ENCODE measurements at places on chromosomes 2 and 18.

- no peaks in the 10 kb centered on the region for H3K27me3 ChIP-seq
- no peak for DNase-seq
- H3K4me1 ChIP-seq: peaks cover 1% of the 10 kb centered on the region
- H3K27ac ChIP-seq: no peak overlapping the region
- H3K36me3 ChIP-seq: peaks cover 52% of the 10 kb centered on the region
Measured at GRCh38 chr2:230878599-230879188, 14.0 kb downstream of the ITM2C start.

- H3K27me3 ChIP-seq: no peaks in the 10 kb centered on the region
- H3K27ac ChIP-seq: no peak overlapping the region
- no peak overlapping the region for H3K4me3 ChIP-seq
- H3K4me1 ChIP-seq: peaks cover 4% of the 10 kb centered on the region
- no peak for DNase-seq
Measured at GRCh38 chr2:3490191-3491170, 28.9 kb downstream of the ADI1 start.

DNA sequence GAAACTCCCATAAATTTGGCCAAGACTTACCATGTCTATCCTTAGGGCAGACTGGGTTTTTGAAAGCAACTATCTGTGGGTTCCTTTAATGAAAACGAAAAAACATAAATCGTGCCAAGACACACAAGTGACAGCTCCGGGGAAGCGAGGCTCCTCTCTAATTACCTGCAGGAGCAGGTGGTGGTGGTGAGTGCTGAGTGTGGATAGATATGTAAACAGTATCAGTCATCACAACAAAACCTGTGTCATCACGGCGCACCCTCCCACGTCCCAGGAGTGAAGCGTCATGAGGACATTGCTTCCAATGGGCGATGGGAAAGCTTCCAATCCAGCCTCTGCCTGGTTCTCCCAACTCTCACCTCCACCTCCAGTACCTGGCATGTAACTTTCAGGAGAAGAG, 31.3 kb downstream of the ACKR3 start:
- no peak overlapping the region for H3K4me3 ChIP-seq
- no peak for DNase-seq
- H3K27ac ChIP-seq: no peak overlapping the region
- H3K27me3 ChIP-seq: no peaks in the 10 kb centered on the region
- no peaks in the 10 kb centered on the region for H3K4me1 ChIP-seq

GRCh38 chr2:26852405-26853306, 4.7 kb downstream of the DPYSL5 start:
- DNase-seq: no peak
- no peaks in the 10 kb centered on the region for H3K4me1 ChIP-seq
- no peak overlapping the region for H3K4me3 ChIP-seq
- no peak overlapping the region for H3K27ac ChIP-seq
- H3K27me3 ChIP-seq: peaks cover 32% of the 10 kb centered on the region

DNA sequence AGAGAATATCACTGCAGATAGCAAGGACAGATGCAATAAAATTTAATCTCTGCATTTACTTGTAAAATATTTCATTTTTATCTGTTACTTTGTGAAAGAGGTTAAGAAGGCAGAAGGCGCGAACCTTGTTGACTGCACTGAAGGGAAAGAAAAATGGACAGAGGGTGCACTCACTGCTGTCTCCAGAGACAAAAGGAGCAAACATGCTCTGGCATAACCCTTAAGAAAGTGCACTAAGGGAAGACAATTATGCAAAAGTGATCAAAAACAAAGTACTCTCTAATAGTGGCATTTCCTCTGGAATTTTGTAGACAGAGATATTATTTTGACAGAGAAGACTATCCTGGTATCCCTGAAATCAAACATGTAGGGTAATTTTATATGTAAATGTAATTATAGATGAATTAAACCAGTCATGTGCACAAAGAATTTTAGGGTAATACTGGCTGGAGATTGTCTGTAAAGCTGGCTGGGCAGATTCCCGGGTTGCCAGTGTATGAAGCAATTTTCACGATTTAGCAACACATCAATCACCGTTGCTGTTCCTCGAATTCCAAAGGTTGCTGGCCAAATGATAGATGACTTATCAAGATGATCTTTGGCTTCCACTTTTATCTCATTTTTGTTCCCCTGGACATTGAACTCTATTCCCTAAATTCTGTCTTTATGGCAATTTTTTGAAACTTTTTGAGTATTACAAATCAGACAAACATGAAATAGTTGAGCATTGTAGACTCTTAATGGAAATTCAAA, 1176.9 kb downstream of the SUCLG1 start:
- no peak overlapping the region for H3K27ac ChIP-seq
- no peaks in the 10 kb centered on the region for H3K36me3 ChIP-seq
- no peaks in the 10 kb centered on the region for H3K27me3 ChIP-seq
- no peaks in the 10 kb centered on the region for H3K4me1 ChIP-seq
- no peak overlapping the region for H3K4me3 ChIP-seq
